ENCODE measurements at places on chromosomes 1 and 21. TPM values are rescaled to one million over a fixed set of nuclear protein-coding genes. Genes with fewer than 3 reads are reported as not detected.
A peak's percentile ranks its signal among the peaks of the same experiment; 100 is the strongest.

DNA sequence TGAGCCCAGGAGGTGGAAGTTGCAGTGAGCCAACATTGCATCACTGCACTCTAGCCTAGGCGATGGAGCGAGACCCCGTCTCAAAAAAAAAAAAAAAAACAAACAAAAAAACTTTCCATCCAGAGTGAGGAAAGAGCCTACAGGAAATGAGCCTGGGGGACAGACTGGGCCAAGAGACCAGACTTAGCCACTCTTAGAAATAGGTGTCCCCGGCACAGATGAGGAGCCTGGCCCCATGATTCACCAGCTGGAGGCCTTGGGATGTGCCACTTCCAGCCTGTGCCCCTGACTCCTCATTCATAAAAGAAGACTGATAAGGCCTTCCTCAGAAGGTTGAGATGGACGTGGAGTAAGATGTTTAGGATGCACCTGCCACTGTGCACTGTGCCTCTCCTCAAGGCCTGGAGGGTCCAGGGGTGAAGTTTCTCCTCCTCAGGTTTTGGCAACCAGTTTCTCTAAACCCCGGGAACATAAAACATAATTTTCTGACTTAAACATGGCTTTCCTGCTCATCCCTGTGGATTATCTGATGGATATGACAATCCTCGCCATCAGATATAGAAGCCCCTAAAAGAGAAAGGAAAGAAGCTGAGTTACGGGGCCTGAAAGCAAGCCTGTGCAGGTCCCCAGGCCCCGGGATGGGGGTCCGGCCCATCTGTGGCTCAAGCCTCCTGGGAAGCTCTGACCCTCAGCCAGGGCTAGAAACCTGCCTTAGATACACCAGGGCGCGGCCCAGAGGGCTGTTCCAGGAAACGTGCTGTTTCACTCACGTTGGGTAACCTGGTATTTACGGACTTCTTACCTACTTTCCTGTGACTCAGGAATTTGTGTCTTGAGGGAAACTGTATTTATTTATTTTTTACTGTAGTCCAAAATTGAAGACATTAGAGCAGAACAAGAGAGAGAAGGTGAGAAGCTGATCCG is 26.0 kb downstream of the MX1 start:
- H3K27ac ChIP-seq, result peak overlapping the region; percentile 43
- H3K4me1 ChIP-seq, result peaks cover 14% of the 10 kb centered on the region
- peak; percentile 80 for DNase-seq
- no peak overlapping the region for H3K4me3 ChIP-seq
- H3K36me3 ChIP-seq, result no peaks in the 10 kb centered on the region

GRCh38 chr1:13224480-13225060 is 1.4 kb downstream of the PRAMEF18 start:
- H3K4me3 ChIP-seq, result no peak overlapping the region
- no peaks in the 10 kb centered on the region for H3K4me1 ChIP-seq
- H3K27ac ChIP-seq, result no peak overlapping the region
- peaks cover 7% of the 10 kb centered on the region for H3K27me3 ChIP-seq

GRCh38 chr1:39395357-39395831 is 96.0 kb upstream of the BMP8A start:
- no peaks in the 10 kb centered on the region for H3K36me3 ChIP-seq
- peak; percentile 72 for DNase-seq
- H3K4me3 ChIP-seq, result peak overlapping the region; percentile 1
- H3K27me3 ChIP-seq, result no peaks in the 10 kb centered on the region

DNA sequence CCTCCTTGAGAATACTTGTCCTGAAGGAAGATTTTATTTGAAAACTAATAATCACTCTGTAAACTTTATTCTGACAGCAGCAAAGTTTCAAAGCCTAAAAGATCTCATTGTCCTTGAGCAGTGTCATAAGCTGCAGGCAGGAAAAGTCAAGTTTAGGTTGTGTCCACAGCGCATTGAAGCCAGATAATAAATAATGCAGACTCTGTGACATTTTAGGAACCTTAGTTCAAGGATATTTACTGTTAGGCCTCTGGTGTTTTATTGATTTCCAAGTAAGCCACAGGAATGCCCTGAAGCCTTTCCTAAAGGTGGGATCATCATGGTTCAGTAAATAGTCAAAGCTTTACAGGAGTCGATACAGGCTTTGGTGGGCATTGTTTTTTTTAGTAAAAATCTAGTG is 356.4 kb upstream of the SGIP1 start:
- H3K27me3 ChIP-seq, result peaks cover 60% of the 10 kb centered on the region
- no peak for DNase-seq
- H3K4me3 ChIP-seq, result no peak overlapping the region
- H3K36me3 ChIP-seq, result no peaks in the 10 kb centered on the region
- H3K27ac ChIP-seq, result no peak overlapping the region
- H3K4me1 ChIP-seq, result no peaks in the 10 kb centered on the region

The SELENBP1 gene
- total RNA-seq, result 29.8 TPM

The SAMD11 gene
- total RNA-seq, result 5.8 TPM

Data from PC-3 (cell line).